ENCODE measurements at places on chromosomes 16 and 17.

GRCh38 chr16:85593494-85594221 is 19.5 kb upstream of the GSE1 start:
- no peak for DNase-seq

GRCh38 chr17:27550974-27551505 is 79.9 kb upstream of the LGALS9 start:
- no peak for DNase-seq

- DNase-seq, result no peak
Observed at GRCh38 chr17:80577876-80578570, 33.4 kb downstream of the RPTOR start.

- DNase-seq, result no peak
Observed at GRCh38 chr16:50659806-50660205, 21.3 kb downstream of the SNX20 start.

GRCh38 chr17:79626156-79626890 is 15.5 kb upstream of the RBFOX3 start:
- no peak for DNase-seq

- DNase-seq, result no peak
Observed at GRCh38 chr17:73613271-73614233, 30.7 kb downstream of the SDK2 start.

- DNase-seq, result no peak
Observed at GRCh38 chr16:19167710-19168370, at the start of gene SYT17. SYT17 (plus strand) TSS chr16:19168240; CDS start chr16:19168647, 407 bp downstream.

DNA sequence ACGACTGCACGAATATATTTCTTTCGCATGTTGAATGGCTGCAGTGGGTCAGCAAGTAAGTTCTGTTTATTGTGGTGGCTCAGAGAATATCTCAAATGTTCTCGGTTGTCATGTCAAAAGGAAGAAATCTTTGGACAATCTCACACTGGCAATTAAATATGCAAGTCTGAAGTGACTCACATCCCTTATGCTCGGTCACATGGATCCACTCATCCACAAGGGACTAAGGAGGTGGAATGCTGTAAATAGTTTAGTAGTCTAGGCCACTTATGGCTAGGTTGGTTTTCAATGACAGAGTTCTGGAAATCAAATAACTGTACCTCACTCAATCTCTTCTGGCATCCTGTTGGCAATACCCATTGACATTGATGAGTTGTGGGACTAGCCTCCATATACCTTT is 33.0 kb upstream of the PMP22 start:
- DNase-seq, result peak; percentile 32

- no peak for DNase-seq
Observed at GRCh38 chr16:30928390-30928789, 5.0 kb downstream of the FBXL19 start.

GRCh38 chr16:55403464-55403863 is 75.5 kb upstream of the MMP2 start:
- no peak for DNase-seq

GRCh38 chr17:40615068-40615840 is 32.4 kb downstream of the SMARCE1 start:
- DNase-seq, result peak; percentile 41

GRCh38 chr16:49312389-49312985 is 30.8 kb upstream of the CBLN1 start:
- DNase-seq, result no peak

DNA sequence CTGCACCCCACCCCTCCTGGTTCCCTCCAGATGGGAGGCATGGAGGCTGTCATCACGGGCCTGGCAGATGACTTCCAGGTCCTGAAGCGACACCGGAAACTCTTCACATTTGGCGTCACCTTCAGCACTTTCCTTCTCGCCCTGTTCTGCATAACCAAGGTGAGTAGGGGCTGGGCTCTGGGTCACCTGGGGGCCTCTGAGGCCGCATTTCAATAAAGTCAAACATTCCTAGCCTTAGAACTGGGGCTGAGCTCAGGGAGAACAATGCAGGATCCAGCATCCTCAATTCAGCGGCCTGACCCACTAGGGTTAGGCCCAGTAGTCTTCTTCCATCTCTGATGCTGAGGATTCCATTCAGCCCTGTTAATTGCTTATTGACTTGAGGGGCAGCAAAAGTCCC is 42.1 kb downstream of the SLC6A2 start:
- no peak for DNase-seq

GRCh38 chr16:85207357-85207921 is 95.2 kb upstream of the CIBAR2 start:
- DNase-seq, result no peak

- no peak for DNase-seq
Observed at GRCh38 chr16:88469615-88470395, 16.7 kb downstream of the ZFPM1 start.

GRCh38 chr16:17468611-17469010 is 2.1 kb downstream of the XYLT1 start:
- no peak for DNase-seq

GRCh38 chr17:1055751-1056645 is 59.1 kb downstream of the TIMM22 start:
- no peak for DNase-seq

GRCh38 chr16:1488619-1489018 is at the start of gene PTX4:
PTX4 (minus strand) TSS chr16:1488944; CDS start chr16:1488909, 35 bp downstream.
- no peak for DNase-seq

- no peak for DNase-seq
Observed at GRCh38 chr16:48157794-48158193, 2.0 kb upstream of the ABCC12 start.

GRCh38 chr16:58041628-58041955 is 16.0 kb downstream of the MMP15 start:
- DNase-seq, result no peak

DNA sequence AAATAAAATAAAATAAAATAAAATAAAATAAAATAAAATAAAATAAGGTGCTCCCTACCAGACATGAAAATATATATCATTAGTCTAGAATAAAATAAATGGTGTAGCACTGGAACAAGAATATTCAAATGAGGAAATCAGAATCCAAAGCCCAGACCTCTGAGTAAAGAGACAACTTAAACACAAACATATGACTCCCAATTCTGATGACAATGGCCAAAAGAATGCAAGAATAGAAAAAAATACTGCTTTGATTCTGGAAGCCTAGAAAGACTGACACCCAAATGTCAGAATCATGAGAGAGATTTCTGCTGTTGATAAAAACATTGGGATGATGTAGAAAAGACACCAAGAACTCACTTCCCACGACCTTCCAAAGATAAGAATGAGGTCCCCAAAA is 27.9 kb downstream of the MYOCD start:
- no peak for DNase-seq

- no peak for DNase-seq
Observed at GRCh38 chr17:9902120-9902519, 3.0 kb downstream of the RCVRN start.

- no peak for DNase-seq
Observed at GRCh38 chr16:67148656-67149275, 2.0 kb downstream of the B3GNT9 start.

DNA sequence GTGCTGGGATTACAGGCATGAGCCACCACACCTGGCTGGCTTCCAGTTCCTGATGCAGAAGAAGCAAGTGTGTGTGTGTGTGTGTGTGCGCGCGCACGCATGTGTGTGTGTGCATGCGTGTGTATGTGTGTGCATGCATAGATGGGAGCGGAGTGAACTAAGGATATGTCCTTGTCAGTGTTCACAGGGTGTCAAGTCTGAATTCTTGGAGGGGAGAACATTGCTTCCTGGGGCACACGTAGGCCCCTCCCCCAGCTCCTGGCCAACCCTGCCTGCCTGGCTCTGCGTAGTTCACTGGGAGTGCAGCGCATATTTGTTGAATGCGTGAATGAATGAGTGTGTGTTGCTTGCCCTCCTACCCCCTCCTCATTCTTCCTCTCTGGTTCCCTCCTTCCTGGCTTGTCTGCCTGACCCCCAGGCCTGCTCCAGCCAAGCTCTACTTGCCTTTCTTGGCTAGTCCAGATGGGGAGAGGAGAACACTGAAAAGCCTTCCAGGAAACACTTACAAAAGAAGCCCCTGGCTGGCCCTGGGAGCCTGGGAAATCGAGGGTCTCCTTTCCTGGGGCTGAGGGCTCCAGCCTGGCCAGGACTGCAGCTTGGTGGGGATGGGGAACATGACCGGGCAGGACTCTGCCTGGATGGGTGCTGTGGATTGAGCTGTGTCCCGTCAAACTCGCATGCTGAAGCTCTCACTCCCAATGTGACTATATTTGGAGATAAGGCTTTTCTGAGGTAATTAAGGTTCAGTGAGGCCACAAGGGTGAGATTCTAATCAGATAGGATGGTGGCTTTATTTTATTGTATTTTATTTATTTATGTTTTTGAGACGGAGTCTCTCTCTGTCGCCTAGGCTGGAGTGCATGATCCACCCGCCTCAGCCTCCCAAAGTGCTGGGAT is 27.9 kb downstream of the IGFBP4 start:
- no peak for DNase-seq

DNA sequence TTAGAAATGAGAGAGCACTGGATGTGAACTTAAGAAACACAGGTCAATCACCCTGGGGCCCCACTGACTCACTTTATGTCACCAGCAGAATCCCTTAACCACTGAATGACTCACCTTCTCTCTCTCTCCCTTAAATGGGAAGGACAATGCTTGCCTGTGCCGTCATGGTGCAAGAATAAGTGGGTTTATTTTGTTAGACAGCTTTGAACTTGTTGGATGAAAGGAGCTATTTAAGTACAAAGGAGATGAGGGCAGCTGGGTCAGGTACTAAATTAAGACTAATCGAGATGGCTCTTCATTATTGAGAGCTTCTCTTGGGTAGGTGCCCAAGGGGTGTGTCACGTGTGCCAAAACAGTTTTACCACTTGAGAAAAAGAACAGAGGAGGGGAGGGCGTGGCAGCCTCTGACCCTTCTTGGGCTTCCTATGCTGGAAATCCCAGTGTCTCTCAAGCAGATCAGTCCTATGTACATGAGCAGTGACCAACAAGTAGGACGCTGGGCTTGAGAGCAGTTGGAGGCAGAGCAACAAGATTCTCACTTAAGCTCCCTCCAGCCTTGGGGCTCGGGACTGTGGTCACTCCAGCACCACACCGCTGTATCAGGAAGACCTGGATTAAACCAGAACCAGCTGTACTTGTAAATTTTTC is 6.7 kb upstream of the KRT31 start:
- DNase-seq, result peak; percentile 98

DNA sequence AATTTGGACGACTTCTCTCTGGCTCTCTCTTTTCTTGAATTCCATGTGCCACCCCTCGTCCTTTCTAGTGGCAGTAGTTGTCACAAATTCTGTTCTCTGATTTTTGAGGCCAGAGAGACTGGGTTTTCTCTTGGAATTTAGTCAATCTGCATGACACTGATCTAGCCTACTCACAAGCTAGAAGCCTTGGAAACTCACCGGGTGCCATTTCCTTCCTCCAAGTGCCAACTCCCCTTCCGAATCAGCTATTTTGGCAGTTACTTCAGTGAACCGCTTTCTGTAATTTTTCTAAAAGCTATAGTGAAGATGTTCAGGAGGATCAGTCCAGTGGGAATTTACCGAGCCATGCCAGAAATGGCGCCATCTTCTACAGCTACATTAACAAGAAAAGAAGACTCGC is 228.9 kb downstream of the PMP22 start:
- no peak for DNase-seq

- DNase-seq, result no peak
Observed at GRCh38 chr17:48149787-48150463, 42.4 kb downstream of the SNX11 start.

DNA sequence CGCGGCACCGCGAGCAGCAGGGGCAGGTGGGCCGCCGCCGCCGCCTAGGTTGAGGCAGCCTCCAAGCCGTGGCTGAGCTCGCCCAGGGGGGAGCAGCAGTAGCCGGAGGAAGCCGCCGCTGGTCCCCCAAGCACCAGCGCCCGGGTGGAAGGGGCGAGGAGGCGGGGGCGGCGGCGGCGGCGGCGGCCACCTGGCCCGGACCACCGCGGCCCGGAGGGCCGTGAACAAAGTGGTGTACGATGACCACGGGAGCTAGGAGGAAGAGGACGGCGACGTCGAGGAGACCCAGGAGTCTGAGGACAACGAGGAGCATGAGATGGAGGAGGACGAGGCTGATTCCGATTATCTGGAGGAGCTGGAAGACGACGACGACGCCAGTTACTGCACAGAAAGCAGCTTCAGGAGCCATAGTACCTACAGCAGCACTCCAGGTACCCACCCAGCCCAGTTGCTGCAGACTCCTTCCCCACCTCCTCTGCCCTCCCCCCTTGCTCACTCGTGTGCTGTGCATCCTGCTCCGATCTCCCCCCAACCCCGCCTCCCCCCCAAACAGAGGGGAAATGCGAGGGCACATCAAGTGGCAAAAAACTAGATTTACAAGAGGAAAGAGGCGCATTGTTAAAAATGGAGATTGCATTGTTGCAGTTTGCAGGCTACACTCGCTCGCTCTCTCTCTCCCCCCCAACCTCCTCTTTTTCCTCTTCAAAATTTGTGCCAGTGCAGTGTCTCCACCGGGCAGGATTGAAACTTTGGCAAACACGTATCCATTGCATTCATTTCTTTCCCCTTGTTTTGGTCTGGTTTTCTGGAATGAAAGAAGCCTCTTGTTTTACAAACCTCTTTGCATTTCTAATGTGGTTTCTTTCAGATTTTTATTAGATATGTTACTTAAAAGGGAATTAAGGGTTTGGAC is 41.8 kb upstream of the AMZ2 start:
- no peak for DNase-seq

DNA sequence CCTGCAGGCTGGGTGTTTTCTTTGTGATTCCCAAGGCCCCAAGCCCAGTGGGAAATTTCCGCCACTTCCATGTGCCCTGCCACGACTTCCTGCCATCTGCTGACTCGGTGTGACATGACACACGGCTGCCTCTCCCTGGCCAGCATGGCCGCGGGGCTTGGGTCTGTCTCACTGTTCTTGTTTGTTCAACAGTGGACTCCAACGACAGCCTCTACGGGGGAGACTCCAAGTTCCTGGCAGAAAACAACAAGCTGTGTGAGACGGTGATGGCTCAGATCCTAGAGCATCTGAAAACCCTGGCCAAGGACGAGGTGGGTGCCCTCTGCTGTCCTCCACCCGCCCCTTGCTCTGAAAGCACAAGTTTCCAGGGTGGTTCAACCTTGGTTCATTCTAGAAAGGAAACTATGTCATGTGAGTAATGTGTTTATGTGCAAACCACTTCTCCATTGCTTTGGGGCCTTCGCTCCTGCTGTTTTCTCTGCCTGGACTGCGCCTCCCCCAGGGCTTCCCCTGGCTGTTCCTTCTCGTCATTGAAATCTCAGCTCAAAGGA is 26.8 kb downstream of the KNOP1 start:
- peak; percentile 29 for DNase-seq

All from RCC 7860 (cell line).